ENCODE measurements at places on chromosomes 7 and 10.

DNA sequence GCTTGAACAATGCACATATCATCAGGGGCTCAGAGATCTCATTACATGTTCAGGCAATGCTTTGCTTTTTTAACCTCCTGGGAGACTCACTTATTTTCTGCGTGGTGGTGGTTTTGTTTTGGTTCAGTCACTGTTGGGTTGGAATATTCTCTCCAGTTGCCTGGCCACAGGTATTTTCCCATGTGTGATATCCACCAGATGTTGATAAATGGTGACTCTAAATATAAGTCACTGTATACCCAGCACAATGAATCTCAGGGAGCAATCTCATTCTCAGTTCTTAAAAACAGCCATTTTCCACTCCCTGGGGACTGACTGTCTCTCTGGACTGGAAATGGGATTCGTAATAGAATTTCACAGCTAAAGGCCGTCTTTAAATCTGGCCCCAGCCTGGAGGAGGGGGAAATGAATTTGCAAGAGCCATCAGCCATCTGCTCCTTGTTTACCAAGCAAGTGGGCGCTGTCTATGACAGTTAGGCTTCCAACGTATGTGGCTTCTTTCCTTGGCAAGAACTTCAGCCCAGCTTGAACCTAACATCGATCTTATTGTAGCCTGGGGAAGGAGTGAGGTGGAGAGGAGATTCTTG lies 1106.2 kb downstream of the NRG3 start:
- no peak for DNase-seq

- DNase-seq, result no peak
These were observed 172.0 kb downstream of the FANK1 start for GRCh38 chr10:126068322-126068721.

- peak; percentile 71 for DNase-seq
These were observed 17.5 kb downstream of the ACTA2 start for GRCh38 chr10:88934900-88935672.

DNA sequence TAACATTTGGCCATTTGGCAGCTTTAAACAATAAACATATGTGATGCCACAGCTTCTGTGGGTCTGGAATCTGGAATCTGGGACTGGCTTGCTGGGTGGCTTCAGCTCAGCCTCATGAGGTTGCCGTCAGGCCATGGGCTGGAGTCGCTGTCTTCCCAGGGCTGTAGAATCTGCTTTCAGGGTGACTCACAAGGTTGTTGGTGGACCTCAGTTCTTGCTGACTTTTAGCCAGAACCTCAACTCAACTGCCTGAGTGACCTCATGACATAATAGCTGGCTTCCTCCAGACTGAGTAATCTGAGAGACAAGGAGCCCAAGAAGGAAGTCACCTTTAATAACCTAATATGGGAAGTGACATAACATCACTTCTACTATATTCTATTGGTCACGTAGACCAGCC lies 44.6 kb upstream of the TSPAN13 start:
- DNase-seq, result no peak

GRCh38 chr10:74913377-74913979 lies 87.1 kb downstream of the KAT6B start:
- no peak for DNase-seq

- peak; percentile 85 for DNase-seq
These were observed at the start of gene TRIP6 for GRCh38 chr7:100867040-100867775. TRIP6 (plus strand) TSS chr7:100867387; CDS start chr7:100867498, 111 bp downstream.

- no peak for DNase-seq
These were observed 276.9 kb downstream of the HGF start for GRCh38 chr7:81492910-81493309.

All from activated CD8-positive, alpha-beta memory T cell treated with anti-CD3 and anti-CD28 coated beads, Interleukin-2, amount 50 U/mL, for 48 hours (primary cell).